NCI-H226 (cell line): ENCODE measurements at places on chromosomes 3 and 15.
A peak's percentile ranks its signal among the peaks of the same experiment; 100 is the strongest.

- no peak for DNase-seq
Observed at GRCh38 chr15:40372981-40373380, 9.5 kb upstream of the KNSTRN start.

DNA sequence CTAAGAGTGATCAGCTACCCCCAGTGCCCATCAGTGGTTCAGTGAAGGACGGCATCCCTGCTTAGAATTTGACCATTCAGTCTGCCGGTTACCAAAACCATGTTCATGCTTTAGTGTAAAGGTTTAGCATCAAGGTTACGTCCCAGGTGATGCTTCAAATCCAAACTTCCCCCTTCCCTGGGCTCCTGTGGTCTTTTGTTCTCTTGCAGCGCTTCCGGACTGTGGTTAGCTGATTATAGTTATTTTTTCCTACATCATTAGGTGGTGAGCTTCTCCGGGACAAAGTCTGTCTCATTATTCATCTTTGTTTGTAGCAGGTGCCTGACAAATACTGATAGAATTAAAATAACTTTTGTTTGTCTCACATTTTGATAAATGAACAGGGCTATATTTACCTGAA is 28.3 kb upstream of the MYZAP start:
- DNase-seq, result no peak

DNA sequence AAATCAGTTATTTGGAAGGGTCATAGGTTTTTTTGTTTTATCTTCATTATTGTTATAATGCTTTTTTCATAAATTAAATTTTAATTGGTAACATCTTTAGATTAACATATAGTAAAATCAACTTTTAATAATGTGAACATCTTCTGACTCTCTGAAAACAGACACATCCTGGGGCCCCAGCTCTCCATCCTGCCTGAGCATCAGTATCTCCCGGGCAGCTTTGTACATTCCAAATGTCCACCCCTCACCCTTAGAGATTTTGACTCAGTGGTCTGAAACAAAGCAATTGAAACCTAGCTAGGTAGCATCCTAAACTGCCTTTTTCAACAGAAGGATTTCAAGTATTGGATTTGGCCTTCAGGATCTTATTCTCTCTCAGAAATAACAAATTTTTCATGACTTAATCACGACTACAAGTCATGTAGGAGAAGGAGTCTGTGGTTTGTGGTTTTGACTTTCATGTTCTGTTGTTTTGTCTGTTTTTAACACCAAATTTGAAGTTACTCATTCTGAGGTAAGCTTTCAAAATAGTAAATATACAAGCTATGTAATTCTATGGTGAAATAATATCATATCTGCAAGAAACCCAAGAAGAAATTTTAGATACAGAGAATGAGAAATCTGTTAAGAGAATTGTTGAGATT is 147.3 kb upstream of the UBE2E2 start:
- DNase-seq, result peak; percentile 82

GRCh38 chr3:128237348-128238183 is 84.3 kb downstream of the EEFSEC start:
- DNase-seq, result no peak

GRCh38 chr3:23294770-23295387 is 91.8 kb downstream of the UBE2E2 start:
- DNase-seq, result no peak

DNA sequence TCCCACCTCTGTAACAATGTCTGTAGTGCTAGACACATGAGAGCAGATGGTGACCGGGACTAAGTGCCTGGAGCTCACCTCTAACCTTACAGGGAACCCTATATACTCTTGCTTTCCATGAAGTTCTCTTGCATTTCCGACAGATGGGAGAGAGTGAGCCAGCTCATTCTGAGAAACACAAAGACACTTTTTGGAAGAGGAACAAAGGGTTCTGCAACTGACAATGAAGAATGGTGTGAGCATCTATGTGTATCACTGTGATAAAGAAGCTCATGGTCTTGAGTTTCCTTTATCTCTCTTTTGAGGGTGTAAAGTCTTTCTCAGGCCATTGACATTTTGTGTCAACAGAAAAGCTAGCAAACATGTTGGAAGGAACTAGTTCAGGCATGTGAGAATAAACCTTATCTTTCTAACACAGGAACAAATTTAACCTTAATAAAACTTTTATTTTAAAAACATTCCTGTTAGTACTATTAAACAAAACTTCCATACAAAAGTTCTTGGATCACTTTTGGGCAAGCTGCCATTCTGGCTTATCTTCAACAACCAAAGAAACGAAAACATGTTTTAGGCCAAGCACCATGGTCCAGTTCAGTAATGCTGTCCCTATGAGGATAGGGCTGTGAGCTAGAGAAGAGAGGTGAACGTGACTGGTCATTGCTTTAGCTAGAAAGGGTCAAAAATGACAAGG is 142.7 kb downstream of the THRB start:
- peak; percentile 44 for DNase-seq

DNA sequence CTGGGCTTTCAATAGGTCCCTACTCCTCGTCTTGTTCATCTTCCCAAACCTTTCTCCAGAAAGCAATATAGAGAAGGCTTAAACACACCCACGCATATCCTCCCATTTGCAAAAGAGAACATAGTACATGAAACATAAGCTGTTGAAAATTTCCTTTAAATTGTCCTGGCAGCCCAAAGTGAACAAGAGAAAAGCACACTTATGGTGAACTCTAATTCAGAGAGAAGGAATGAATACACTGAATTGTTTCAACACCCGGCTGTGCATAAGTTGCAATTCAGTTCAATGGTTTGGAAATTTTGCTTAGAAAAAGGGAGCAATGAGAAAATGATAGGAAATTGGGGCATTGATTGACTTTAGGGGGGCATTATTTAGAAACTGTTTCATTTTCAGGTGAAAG is 202.6 kb downstream of the TIGIT start:
- peak; percentile 22 for DNase-seq

GRCh38 chr3:42081838-42082473 is 9.2 kb upstream of the TRAK1 start:
- no peak for DNase-seq

GRCh38 chr15:67100801-67101581 is 35.6 kb downstream of the SMAD3 start:
- no peak for DNase-seq

DNA sequence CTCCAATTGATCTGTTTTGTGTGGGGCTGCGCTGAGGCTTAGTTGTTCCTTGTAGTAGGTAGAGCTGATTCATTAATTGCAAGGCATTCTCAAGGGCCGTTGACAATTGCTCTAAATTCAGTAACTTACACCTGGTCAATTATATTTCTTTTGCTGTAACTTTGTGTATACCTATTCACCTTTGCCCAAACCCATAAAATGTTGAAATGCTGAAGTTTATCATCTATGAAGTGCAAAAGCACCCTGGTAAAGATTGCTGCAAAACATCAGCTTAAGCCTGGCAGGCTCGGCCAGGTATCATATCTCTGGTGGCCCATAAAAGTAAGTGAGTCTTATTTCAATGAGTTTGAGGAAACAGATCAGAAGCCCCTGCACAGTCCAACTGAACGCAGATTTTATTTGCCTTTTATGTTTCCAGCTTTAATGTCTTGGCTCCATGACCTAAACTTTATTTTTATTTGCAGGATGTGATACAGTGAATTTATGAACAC is 203.6 kb upstream of the SLCO3A1 start:
- no peak for DNase-seq

DNA sequence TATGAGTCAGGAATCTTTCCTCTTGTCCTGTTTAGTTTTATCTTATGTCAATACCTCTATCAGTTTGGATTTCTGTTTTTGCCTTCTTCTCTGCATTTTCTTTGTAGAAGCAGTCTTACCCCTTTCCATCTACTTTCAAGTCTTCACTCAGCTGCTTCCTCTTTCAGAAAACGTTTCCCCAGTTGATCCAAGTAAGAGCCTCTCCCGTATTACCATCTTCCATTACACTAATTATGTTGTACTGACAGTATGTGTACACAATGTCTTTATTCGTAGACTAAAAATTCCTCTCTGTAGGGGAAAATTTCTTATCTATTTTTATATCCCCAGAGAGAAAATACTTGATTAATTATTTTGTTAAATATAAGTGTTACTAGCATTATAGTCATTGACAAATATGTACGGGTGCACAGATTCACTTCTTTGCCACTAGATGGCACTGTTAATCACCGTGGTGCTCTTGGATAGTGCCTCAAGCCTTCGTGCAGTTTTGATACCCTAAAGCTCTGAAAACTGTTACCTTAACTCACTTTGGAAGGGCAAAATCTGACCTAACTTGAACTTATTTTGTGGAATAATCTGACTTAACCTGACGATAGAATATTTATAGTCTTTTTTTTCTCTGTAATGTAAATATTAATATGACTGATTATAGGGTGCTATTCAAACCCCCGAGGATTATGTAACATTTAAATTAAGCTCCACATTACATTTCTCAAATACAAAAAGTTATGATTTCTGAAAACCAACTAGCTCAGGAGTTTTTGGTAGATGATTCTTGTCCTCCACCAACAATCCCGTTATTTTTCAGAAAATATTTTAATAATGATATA is 74.2 kb upstream of the POU1F1 start:
- peak; percentile 16 for DNase-seq

DNA sequence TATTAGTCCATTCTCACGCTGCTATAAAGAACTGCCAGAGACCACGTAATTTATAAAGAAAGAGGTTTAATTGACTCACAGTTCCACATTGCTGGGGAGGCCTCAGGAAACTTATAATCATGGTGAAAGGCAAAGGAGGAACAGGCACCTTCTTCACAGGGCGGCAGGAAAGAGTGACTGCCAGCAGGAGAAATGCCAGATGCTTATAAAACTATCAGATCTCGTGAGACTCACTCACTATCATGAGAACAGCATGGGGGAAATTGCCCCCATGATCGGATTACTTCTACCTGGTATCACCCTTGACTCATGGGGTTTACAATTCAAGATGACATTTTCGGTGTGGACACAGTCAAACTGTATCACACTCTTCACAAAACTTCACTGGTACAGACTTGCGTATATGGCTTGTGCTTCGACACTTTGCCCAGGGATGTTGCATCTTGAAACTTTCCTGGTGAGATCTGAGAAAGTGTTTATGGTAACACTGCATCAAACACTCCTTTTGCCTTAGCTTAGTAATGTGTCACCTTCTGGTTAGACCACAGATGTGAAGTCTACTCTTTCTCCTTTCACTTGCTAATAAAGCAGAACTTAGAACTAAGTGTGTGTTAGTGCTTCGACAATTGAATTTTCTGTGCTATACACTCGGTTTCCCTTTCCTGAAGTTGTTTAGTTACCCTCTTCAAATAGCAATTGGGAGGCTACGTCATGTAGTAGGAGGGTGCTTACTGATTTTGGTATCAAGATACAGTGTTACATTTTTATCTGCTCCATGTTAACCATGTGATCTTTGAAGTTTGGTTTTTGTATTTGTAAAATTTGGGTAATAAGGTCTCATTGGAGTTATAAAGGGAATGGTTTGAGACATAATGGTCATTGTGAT is 185.7 kb downstream of the LPP start:
- DNase-seq, result no peak
